Stimulated activated naive CD4-positive, alpha-beta T cell treated with Interleukin-2 at 50 U/mL for 16 hours (primary cell): ENCODE measurements at places on chromosomes 1 and 21.
A peak's percentile ranks its signal among the peaks of the same experiment; 100 is the strongest.

GRCh38 chr1:192702212-192702902, 66.4 kb downstream of the RGS13 start:
- no peak for DNase-seq

DNA sequence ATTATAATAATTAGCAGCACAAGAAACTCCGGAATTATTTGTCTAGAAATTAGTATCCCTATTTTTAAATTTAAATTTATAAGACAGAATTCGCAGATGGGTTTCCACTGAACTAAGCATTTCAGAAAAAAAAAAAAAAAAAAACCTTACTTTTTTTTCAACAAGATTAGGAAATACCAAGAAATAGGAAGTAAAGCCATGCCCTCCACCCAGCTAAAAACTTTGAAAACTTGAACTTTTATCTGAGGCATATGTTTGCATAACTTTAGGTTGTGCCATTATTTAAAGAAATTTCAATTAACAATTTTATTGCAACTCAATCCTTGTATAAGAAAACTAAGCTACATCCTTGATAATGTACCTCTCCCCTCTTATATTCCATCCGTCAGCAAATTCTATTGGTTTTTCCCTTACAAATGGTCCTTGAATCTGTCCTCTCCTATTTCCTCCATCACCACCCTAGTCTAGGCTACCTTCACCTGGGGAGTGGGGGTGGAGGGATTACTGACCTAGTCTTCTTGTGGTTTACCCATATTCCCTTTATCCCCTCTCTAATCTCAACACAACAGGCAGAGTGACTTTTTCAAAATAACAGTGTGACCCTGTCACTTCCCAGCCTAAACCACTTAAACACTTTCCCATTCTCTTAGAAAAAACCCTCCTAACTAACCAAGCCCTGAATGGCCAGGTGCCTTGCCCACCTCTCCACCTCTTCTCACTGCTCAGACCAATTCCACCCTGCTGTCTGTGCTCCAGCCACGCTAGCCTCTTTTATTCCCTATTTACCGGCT, 1.4 kb upstream of the EVI5 start:
- no peak for DNase-seq

- DNase-seq = no peak
Measured at GRCh38 chr1:192866241-192866868, 57.5 kb downstream of the RGS2 start.

DNA sequence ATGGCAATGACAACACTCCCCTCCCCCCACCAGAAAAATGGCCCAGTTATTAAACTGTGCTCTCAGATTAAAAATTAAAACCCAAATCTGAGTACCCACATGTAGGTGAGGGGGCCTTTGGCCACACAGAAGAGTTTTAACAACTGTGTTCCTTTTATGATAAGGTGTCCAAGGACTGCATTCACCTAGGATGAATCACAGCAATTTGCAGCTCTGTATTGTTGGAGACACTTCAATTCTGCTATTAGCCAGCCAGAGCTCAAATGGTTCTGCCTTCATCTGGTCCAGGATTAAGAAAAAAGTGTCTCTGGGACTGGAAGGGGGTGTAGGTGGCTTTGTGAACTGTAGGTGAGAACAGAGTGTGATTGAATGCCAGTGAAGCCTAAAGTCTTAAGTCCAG, 43.3 kb upstream of the DIRAS3 start:
- DNase-seq = no peak

GRCh38 chr1:67790201-67790692, 43.0 kb downstream of the GNG12 start:
- DNase-seq = no peak

GRCh38 chr1:160351629-160352028, 8.4 kb downstream of the NCSTN start:
- DNase-seq = no peak

DNA sequence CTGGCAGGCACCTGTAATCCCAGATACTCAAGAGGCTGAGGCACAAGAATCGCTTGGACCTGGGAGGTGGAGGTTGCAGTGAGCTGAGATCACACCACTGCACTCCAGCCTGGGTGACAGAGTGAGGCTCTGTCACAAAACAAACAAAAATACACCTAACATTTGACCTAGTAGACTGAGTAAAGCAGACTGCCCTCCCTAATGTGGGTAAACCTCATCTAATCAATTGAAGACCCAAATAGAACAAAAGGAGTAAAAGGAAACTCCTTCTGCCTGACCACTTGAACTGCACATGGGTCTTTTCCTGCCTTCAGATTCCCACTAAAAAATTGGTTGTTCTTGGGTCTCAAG, 19.0 kb upstream of the RBM15 start:
- no peak for DNase-seq

DNA sequence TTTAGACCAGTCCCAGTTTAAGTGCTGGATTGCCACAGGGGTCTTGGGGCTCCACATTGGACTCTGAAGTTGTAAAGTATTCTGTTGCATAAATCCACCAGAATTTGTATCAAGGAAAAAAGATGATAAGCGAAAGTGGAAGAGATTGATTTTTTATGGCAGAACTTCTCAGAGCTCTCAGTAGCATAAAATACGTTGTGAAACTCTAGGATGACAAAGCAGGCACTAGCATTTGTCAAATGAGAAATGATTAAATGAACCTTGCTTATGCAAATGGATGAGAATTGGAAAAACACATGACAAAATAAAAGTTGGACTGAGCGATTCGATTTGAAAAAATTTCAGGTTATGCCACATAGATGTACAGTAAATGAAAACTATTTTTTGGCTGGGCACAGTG, 253.8 kb upstream of the RAB4A start:
- no peak for DNase-seq

DNA sequence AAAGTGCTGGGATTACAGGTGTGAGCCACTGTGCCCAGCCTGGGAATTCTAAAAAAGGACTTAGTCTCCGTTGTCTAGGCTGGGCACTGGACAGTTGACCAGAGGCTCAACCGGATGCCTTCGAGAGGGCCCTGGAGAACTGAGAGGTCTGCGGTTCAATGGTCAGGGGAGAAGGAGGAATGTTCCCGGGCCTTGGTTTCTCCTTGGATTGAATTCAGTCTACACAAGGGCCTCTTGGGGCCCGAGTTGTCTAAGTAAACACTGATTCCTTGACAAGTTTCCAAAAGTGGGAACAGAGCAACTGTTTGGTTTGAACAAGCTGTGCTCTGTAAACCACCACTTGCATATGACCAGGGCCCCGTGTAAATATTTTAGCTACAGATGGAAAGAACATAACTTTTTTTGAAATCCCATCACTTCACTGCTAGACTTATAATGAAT, 29.1 kb upstream of the CAPZB start:
- DNase-seq = no peak

GRCh38 chr1:101291562-101292380, 55.0 kb downstream of the S1PR1 start:
- DNase-seq = peak; percentile 38
